ENCODE measurements at places on chromosomes 6 and 20. TPM values are rescaled to one million over a fixed set of nuclear protein-coding genes. Genes with fewer than 3 reads are reported as not detected.
A peak's percentile ranks its signal among the peaks of the same experiment; 100 is the strongest.

- H3K27me3 ChIP-seq: peaks cover 76% of the 10 kb centered on the region
- H3K4me1 ChIP-seq: peaks cover 3% of the 10 kb centered on the region
- no peaks in the 10 kb centered on the region for H3K36me3 ChIP-seq
Observed at GRCh38 chr6:28618898-28619555, 93.3 kb downstream of the GPX5 start.

DNA sequence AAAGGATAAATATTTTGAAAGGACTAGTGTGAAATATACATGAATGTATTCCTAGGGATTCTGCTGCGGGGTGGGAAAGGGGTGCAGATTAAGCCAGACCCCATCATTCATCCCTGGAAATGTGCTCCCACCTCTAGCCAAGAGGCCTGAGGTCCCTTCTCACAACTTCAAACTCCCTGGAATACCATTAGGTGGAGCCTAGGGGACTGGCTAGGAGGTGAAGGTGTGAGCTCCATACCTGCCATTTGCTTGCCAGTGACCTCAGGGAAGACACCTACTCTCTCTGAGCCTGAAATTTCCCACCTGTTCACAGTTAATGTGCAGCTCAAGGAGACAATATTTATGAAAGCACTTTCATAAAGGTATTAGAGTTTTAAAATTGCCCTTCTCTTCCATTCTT is 4.7 kb upstream of the CCN2 start:
- H3K27me3 ChIP-seq: peaks cover 34% of the 10 kb centered on the region
- H3K4me1 ChIP-seq: no peaks in the 10 kb centered on the region
- H3K36me3 ChIP-seq: no peaks in the 10 kb centered on the region
- no peak overlapping the region for H3K27ac ChIP-seq

DNA sequence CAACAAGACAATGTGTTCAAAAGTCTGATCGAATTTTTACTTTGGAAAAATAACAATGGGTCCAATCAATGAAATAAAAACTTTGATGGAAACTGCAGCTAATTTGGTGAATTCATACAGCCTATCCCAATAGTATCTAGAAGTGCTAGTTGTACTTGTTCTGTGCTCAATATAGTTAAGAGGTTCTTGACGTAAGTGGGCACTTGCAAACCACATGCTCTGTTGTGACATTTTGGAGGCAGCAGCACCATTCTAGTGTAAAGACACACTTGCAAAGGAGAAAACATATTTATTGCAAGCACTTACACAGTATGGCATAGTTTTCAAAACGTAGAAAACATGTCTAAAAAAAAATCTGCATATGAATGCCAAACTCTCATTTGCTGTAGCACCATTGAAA is 6.7 kb upstream of the KLHL31 start:
- no peak overlapping the region for H3K27ac ChIP-seq
- H3K4me3 ChIP-seq: no peak overlapping the region
- H3K4me1 ChIP-seq: no peaks in the 10 kb centered on the region
- H3K36me3 ChIP-seq: no peaks in the 10 kb centered on the region

GRCh38 chr6:26575494-26575939 is 21.2 kb upstream of the ABT1 start:
- H3K27ac ChIP-seq: no peak overlapping the region
- no peak overlapping the region for H3K4me3 ChIP-seq
- H3K27me3 ChIP-seq: peaks cover 19% of the 10 kb centered on the region
- peaks cover 33% of the 10 kb centered on the region for H3K4me1 ChIP-seq

- no peak overlapping the region for H3K27ac ChIP-seq
- H3K4me1 ChIP-seq: no peaks in the 10 kb centered on the region
- H3K27me3 ChIP-seq: no peaks in the 10 kb centered on the region
- no peak for DNase-seq
- H3K36me3 ChIP-seq: no peaks in the 10 kb centered on the region
Observed at GRCh38 chr20:8534368-8535160, 402.5 kb downstream of the PLCB1 start.

DNA sequence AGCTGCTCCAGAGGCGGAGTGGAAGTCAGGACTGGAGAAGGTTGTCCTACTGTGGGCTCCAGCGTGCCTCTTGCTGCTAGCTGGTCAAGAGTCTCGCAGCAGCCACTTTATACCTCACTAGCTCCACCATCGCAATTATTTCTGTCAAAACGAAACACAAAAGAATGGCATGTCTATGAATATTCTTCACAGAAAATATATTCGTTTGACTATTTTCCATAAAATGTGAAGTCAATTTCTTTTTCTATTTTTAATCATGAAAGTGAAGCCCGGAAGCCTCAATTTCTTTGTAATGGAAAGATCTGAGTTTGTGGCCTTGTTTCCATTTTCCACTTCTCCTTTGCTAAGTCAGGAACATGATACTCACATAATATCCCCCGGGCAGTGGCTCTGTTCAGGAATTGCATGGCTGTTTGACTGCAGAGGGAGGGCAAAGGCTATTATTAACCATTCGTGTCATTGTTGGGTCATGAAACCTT is 51.7 kb downstream of the DTD1 start:
- no peak overlapping the region for H3K27ac ChIP-seq
- no peaks in the 10 kb centered on the region for H3K27me3 ChIP-seq
- H3K4me3 ChIP-seq: no peak overlapping the region
- no peak for DNase-seq
- peaks cover 16% of the 10 kb centered on the region for H3K36me3 ChIP-seq
- peaks cover 11% of the 10 kb centered on the region for H3K4me1 ChIP-seq

- H3K27me3 ChIP-seq: peaks cover 31% of the 10 kb centered on the region
- no peak overlapping the region for H3K4me3 ChIP-seq
- peaks cover 2% of the 10 kb centered on the region for H3K4me1 ChIP-seq
- no peak overlapping the region for H3K27ac ChIP-seq
Observed at GRCh38 chr6:160249671-160250070, 8.9 kb downstream of the SLC22A2 start.

- H3K4me1 ChIP-seq: no peaks in the 10 kb centered on the region
- H3K36me3 ChIP-seq: no peaks in the 10 kb centered on the region
- DNase-seq: no peak
- no peaks in the 10 kb centered on the region for H3K27me3 ChIP-seq
- H3K27ac ChIP-seq: no peak overlapping the region
- no peak overlapping the region for H3K4me3 ChIP-seq
Observed at GRCh38 chr6:11637266-11637665, 99.7 kb downstream of the TMEM170B start.

DNA sequence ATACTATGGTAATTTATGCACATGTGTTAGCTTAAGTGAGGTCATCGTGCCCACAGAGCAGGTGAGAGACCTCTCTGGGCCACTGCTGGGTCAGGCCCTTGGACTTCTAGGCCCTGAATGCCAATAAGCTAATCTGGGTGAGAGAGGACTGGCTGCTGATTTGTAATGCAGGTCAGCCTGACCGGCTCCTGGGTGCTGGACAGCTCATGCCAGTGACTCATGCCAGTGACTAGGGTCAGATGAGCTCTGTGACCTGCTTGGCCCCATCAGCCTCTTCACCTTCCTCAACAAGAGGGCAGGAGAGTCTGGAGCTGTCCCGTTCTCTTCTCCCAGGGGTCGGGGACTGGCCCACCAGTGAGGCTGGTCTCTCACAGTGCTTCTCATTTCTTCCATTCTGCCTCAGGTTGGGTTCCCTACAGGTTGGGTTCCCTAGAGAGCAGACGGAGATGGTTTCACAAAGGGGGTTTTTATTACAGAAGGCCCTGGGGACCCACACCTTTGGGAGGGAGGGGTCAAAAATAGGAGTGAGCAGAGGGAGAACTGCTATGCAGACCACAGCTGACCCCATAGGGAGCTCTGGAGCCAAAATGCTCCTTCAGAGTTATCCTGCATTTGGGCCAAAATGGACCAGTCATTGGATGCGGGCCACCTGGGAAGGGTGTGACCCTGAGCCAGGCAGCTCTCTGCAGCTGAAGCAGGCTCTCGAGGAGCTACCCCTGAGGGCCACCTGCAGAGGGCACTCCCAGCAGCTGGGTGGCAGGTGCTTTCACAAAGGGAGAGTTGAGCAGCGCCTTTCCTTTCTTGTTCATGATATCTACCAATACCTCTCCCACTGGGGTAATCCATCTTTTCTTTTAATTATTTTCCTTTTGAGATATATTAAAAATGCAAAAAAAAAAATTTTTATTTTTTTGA is 2.2 kb upstream of the OXT start:
- H3K27me3 ChIP-seq: peaks cover 3% of the 10 kb centered on the region
- DNase-seq: peak; percentile 22
- H3K27ac ChIP-seq: no peak overlapping the region
- no peaks in the 10 kb centered on the region for H3K36me3 ChIP-seq
- peaks cover 17% of the 10 kb centered on the region for H3K4me1 ChIP-seq

DNA sequence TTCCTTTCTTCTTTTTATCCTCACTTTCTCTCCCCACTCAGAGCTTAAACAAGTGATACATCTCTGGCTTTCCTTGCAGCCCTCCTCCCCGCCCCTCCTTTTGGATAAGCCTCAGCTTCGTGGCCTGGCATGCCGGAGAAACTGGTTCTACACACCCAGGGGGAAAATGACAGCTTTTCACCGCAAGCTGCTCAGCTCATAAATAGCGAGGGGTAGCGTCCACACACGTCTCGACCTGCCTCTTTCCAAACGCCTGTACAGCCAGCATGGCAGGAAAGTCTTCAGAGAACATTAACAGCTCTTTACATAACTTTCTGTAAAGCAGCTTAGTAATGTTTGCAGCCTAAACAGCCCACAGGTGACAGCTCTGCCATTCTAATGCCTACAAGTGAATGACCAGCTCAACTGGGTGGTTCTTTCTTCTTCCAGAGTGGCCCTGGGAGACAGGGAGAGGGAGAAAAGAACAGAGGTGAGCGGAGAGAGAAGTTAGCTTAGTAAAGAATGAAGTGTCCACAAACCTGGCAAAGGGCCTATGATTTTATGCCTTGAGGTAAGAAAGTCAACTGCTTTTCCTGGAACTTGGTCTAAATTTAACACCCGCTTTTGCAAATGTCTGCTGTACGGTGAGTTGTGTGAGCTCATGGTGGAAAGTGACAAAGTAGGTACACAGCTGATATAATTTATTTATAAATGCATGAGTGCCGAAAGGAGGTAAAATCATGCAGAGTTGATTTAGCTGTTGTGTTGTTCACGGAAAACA is 251.5 kb downstream of the TFAP2A start:
- DNase-seq: no peak
- no peak overlapping the region for H3K27ac ChIP-seq
- no peaks in the 10 kb centered on the region for H3K27me3 ChIP-seq
- H3K36me3 ChIP-seq: no peaks in the 10 kb centered on the region
- no peak overlapping the region for H3K4me3 ChIP-seq

DNA sequence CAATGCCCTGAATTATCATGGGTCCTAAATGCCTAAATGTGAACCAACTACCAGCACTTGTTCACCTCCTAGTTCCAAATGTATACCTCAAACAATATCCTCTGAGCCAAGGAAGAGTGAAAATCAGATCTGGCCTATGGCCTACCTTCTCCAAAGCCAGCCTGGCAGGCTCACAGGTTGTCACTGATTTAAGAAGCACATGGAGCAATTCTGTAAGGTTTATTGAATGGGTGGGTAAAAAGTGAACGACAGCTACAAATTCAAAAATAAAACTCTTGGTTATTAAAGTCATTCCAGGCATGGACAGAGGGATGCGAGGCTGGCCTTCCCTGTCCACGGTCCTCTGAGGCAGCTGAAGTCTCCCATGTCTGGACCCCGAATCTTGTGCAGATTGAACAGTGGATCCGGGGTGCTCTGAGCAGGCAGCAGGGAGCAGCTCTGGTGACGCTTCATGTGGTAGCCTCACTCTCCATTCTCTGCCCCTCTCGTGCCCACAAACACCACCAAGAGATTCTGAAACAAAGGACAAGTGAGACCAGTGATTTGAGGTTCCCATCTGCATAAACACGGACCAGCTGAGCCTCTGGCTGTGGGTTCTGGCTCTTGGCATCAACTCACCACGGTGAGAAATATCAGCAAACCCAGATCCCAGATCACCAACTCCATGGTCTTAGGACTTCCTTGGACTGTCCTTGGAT is 14.6 kb downstream of the SNHG17 start:
- H3K27me3 ChIP-seq: no peaks in the 10 kb centered on the region
- peaks cover 78% of the 10 kb centered on the region for H3K36me3 ChIP-seq
- H3K27ac ChIP-seq: no peak overlapping the region
- H3K4me1 ChIP-seq: peaks cover 11% of the 10 kb centered on the region

- H3K4me1 ChIP-seq: no peaks in the 10 kb centered on the region
- no peak for DNase-seq
- no peak overlapping the region for H3K27ac ChIP-seq
- H3K4me3 ChIP-seq: no peak overlapping the region
Observed at GRCh38 chr20:20407891-20408805, 40.2 kb downstream of the INSM1 start.

DNA sequence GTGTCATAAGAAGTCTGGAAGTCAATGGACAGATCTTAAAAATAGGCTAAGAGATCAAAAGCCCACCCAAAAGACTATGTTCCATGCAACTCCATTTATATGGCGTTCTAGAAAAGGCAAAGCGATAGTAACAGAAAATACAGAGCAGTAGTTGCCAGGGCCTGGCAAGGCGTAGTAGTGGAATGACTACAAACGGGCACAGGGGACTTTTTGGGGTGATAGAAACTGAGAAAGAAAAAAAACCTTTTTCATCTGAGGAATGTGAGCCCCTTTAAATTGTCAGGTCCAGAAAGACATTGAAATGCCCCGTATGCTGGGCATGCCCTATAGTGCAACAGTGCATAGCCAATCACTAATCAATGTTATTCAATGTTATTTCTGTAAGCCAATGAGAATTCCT is 47.2 kb upstream of the FAM50B start:
- no peaks in the 10 kb centered on the region for H3K36me3 ChIP-seq
- no peak for DNase-seq
- H3K4me3 ChIP-seq: no peak overlapping the region
- H3K27ac ChIP-seq: no peak overlapping the region

GRCh38 chr6:158485431-158485830 is 74.5 kb upstream of the TMEM181 start:
- peaks cover 2% of the 10 kb centered on the region for H3K36me3 ChIP-seq
- H3K4me1 ChIP-seq: peaks cover 5% of the 10 kb centered on the region
- no peak overlapping the region for H3K4me3 ChIP-seq
- no peaks in the 10 kb centered on the region for H3K27me3 ChIP-seq
- no peak overlapping the region for H3K27ac ChIP-seq

DNA sequence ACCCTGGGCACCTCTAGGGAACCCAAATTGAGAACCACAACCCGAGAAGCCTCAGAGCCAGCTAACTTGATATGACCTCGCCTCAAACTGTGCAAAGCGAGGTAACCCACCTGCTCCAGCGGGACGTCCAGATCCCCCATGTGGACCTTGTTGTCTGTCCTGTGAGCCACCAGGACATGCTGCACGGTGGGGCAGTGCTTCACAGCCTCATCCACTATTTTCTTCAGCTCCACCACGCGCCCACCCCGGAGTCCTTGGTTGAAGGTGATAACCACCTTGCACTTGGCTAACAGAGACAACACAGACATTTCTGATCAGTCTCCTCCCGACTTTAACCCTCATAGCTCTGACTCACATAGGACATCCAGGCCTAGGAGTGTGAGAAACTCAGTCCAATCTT is 30.8 kb upstream of the APMAP start:
- H3K27ac ChIP-seq: no peak overlapping the region
- no peak overlapping the region for H3K4me3 ChIP-seq
- H3K27me3 ChIP-seq: no peaks in the 10 kb centered on the region

C4A gene
- total RNA-seq: 2.2 TPM

CD109 gene
- total RNA-seq: 12.4 TPM

COL10A1 gene
- total RNA-seq: not detected

FARS2 gene
- total RNA-seq: 20.0 TPM

SYCP2L gene
- total RNA-seq: not detected

TRPC4AP gene
- total RNA-seq: 39.6 TPM

LY6G6D gene
- total RNA-seq: not detected

UBE2C gene
- total RNA-seq: 188 TPM

IL17A gene
- not detected for total RNA-seq

Data from activated naive CD8-positive, alpha-beta T cell treated with anti-CD3 and anti-CD28 coated beads for 36 hours (primary cell).